ENCODE measurements at places on chromosomes 4 and X.

DNA sequence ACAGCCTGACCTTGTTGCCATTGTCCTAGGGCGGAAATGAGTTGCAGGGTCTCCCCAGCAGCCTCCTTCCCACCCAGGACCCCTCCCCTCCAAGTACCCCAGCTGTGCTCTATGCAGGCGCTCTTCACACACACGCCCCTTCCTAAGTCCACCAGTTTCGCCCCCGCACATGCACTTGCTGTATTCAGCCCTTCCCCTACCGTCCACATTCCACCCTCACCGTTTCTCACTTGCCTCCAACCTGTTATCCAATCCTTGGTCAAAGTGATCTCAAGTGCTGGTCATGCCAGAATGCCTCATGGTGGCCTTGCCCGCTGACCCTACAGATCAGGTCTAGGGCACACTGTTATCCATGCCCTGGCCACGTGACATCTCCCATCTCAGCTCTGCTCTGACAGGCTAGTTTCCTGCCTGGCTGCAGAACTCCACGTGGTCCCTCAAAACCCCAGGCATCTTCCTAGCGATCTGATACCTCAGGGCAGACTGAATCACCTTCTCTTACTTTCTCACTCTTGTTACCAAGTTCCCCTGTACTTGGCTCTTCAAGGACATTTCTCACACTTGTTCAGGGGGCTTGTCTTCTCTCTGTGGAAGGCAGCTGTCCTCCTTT lies 39.7 kb downstream of the NSG1 start:
- no peak for DNase-seq

GRCh38 chr4:57344296-57344695 lies 234.1 kb upstream of the IGFBP7 start:
- DNase-seq: no peak

- DNase-seq: no peak
Measured at GRCh38 chr4:152605031-152605430, 69.1 kb upstream of the FBXW7 start.

GRCh38 chr4:46425775-46426400 lies 36.0 kb upstream of the GABRA2 start:
- no peak for DNase-seq

- peak; percentile 69 for DNase-seq
Measured at GRCh38 chr4:3498901-3499510, 33.2 kb downstream of the LRPAP1 start.

- DNase-seq: no peak
Measured at GRCh38 chr4:136867465-136867864, 664.8 kb downstream of the PCDH18 start.
